ENCODE measurements at places on chromosomes 5 and 9. TPM values are rescaled to one million over a fixed set of nuclear protein-coding genes. Genes with fewer than 3 reads are reported as not detected.

DNA sequence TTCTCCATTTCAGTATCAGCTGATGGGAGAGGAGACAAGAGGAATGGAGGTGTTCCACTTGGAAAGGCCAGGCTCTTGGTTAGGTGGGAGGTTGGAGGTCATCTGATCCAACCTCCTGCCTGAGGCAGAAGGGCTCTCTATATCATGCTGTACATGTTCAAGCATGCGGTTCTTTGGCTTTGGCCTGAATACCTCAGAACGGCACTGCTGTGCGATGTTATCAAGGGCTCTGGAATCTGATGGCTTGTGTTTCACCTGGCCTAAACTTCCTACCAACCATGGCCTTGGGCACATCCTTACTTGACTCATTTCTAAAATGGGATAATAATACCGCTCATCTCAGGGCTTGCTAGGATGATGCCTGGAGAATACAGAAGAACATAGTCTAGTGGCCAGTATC is 90.1 kb upstream of the FAM169A start:
- DNase-seq, result no peak

DNA sequence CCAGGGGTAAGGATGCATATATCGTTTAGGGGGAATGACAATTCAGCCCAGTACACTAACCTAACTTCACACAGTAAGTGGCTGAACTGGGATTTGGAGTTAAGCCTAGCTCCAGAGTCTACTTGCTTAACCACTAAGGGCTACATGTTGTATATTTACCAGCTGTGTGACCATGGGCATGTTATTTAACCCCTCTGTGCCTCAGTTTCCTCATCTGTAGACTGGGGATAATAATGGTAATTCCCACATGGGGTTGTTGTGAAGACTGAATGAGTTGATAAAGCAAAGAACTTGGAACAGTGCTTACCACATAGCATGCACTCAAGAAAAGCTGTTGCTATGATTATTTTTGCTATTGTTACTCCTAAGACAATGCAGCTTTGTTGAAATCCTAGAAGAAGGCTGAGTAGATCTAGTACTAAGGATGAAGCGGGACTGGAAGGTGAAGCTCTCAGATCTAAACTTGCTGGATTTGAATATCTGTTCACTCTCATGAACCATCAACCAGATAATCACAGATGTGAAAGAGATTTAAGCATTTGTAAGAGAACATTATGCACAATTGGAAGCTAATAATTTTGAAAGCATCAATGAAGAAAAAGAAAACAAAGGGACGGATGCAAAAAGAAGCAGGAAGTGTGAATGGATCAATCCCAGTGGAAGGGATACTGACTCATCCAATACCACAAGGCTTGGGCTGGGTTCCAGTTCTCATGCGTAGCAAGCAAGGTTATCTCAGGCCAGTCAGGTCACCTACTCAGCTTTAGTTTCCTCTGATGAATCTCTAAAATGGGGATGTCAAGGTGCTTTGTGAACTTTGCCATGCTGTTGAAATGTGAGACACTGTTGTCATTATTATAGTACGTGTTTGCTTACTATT is 78.5 kb upstream of the TBC1D2 start:
- DNase-seq, result no peak

- DNase-seq, result no peak
Observed at GRCh38 chr5:157778121-157778805, 34.8 kb downstream of the LSM11 start.

DNA sequence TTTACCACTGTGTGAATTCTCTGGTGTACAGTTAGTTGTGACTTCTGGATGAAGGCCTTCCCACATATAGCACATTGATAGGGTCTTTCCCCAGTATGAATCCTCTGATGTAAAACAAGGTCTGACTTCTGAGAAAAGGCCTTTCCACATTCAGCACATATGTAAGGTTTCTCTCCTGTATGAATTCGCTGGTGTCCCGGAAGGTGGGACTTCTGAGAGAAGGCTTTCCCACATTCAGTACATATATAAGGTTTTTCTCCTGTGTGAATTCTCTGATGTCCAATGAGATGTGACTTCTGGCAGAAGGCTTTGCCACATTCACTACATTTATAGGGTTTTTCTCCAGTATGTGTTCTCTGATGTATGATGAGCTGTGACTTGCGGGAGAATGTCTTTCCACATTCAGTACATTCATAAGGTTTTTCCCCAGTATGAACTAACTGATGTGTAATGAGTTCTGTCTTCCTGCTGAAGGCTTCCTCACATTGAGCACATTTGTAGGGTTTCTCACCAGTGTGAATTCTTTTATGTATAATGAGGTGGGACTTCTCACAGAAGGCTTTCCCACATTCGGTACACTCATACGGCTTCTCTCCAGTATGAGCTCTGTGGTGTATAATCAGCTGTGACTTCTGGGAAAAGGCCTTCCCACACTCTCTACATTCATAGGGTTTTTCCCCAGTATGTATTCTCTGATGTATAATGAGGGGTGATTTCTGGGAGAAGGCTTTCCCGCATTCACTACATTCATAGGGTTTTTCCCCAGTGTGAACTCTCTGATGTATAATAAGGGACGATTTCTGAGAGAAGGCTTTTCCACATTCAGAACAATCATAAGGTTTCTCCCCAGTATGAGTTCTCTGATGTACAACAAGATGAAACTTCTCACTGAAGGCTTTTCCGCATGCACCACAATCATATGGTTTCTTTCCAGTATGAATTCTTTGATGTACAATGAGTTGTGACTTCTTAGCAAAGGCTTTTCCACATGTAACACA is 9.1 kb downstream of the ZNF300 start:
- no peak for DNase-seq

C6 gene
- not detected for total RNA-seq

TLX3 gene
- total RNA-seq, result not detected

DNA sequence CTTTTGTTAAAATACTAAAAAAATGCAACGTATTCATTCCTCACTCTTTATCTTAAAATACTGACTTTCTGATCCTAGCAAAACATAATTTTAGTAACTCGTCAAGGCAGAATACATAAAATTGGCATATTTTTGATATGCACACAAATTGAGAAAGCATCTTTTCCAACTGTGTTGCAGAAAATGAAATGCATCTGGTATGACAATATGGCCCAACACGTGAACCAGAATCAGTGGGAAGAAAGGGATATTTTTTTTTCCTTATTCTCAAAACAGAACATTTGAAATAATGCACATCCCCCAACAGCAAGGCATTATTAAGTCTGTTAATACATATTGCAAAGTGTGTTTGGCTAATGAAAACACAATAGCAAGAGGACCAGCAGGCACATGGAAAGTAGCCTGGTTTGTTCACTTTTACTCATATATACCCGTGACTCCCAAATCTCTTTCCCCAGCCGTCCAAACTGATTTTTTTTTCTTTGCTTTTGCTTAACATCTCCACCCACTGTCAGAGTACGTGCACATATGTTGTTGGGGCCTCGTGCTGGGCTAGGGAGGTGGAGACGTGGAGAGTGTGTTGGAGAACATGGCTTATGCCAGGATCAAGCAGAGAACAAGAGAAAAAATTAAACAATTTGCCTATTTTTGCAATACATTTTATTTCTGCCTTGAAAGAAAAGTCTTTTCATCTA is 4.3 kb downstream of the MCTP1 start:
- no peak for DNase-seq

DNA sequence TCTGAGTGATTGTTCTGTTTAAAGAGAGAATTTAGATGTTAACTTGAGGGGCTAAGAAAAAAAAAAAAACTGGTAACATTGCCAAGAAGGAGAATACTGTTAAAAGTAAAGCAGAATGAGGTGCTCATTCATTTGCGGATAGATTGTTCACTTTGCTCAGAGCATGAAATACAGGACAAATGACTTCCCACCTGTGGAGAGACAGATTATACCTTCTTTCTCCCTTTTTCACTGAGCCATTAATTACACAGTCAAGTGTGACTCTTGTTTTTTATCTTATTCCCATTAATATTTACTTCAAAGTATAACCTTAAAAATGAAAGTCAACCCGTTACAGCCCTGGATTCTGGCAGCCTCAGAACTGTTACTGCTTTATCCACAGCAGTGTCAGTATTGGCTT is 264.5 kb downstream of the TAF11L14 start:
- DNase-seq, result no peak

- DNase-seq, result no peak
Observed at GRCh38 chr9:14766299-14766698, 43.8 kb upstream of the CER1 start.

RPL37 gene
- 886 TPM for total RNA-seq

DNA sequence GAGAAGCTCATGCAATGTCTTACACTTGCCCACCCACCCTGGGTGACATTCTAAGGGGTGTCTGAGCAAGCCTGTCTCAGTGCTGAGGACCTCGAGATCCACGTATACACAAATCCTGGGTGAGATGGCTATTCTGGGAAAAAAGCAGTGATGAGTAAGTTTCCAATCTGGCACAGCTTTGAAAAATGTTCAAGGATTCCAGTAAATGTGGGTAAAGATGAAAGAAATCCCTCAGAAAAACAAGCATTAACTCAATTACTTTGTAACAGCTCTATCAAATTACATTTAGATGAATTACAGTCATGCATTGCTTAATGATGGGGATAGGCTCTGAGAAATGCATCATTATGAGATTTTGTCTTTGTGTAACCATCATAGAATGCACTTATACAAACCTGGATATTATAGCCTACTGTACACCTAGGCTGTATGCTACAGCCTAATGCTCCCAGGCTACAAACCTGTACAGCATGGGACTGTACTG is 26.9 kb downstream of the GOLM1 start:
- DNase-seq, result no peak

DNA sequence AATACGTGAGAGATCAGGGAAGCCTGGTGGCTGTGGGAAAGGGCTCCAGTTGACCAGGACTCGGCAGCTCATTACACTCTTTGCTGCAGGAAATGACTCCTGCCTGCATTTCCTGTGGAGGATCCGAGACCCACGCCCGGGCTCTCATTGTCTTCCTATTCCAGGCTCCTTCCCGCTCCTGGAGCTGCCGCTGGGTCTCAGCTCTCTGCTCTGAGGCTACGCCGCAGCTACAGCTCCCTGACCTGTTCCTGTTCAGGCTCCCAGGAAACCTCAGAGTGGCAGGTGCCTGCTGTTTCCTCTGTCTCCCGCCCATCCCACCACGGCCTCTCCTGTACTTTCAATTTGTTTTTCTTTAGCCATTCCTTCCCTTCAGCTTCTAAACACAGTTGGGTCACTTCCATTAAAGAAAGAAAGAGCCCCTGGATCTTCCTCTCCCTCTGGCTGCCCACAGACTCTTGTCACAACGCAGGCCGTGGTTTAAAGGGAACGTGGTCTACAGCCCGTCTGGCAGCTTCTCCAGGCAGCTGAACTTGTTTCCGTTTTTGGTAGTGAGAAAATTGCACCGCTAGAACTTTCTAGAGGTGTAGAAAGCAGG is 71.5 kb downstream of the IL6ST start:
- peak; percentile 58 for DNase-seq

LECT2 gene
- not detected for total RNA-seq

GRCh38 chr5:178388386-178389025 is 155.9 kb upstream of the PHYKPL start:
- DNase-seq, result peak; percentile 42

DNA sequence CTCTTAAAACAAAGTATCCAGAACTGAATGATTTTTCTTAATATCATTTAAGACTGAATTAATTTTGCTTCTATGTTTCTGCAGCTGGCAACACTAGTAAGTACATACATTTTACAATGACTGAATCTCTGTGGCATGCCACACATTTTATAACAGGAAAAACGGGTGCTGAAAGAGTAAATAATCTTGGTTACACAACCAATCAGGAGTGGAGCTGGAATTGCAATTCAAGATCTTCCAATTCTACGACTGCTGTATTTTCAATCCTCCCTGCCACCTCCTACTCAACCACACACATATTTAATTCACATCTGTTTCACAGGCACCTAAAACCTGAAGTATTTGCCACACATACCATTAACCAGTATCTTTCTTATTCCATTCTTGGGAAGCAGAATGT is 52.7 kb upstream of the NR5A1 start:
- DNase-seq, result no peak

IL33 gene
- total RNA-seq, result not detected

LCN1 gene
- not detected for total RNA-seq

GRCh38 chr5:32612134-32612888 is 27.0 kb downstream of the SUB1 start:
- DNase-seq, result no peak

- DNase-seq, result no peak
Observed at GRCh38 chr5:60125636-60126035, 232.1 kb upstream of the PDE4D start.

SOHLH1 gene
- total RNA-seq, result not detected

LCN15 gene
- total RNA-seq, result not detected

DNA sequence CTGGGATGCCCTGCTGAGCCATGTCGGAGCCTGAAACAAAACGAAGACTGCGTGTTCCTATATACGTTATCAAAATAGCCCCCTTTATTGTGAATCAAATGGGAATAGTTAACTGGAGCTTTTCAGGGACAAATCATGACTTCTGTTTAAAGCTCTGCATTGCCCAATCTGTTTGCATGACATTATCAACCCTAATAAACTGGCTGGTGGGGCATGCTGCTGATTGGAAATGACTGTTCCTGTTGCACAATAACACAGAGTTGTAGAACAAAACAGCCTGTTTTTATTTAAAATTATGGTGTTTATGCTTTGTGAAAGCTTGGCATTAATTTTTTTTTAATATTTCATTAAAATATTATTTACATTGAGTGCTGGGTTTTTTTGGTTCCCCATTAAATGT is 215.5 kb downstream of the TMEM167A start:
- no peak for DNase-seq

DNA sequence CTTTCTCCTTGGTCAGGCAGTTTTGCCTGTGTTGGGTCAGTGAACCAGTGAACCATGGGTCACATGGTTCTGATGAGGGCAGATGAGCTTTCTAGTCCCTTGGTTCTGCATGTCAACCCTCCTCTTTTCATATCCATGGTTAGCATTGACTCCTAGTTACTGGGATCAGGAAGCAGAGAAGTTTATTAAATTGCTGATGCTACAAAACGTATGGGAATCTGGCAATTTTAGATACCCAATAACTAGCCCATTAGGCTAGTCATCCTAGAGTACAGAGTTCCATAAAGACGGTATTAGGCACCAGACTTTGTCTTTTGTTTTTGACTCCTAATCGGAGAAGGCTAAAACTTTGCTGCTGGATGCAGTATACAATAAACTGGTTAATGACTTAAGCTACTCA is 273.1 kb downstream of the ATPSCKMT start:
- no peak for DNase-seq

DNA sequence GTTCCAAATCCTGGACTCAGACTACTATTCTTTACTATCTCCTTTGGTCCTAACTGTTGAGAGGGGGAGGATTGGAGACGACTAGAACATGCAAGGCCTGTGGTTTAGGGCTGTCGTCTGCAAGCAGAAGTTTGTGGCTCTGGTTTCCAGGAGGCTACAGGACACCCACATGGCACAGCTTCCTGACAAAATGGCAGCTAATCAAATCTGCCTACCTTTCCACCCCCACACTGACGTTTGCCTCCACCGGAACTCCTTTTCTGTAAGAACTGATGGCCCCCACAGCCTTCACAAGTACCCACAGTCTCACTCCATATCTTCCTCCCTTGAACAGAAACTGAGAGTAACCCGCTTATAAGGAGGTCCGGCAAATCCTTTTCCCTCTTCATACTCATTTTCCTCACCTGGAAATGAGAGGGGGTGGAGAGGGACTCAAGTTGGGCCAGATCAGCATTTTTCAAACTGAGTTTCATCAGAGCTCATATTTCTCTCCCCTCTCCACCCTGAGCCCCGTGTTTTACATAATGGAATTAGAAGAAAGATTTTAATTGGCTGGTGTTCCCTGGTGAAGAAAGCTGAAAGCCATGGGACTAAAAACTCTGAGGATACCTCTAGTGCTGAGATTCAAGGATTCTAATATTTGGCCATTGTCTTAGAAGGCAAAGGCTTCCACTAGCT is 5.2 kb downstream of the SLC31A2 start:
- DNase-seq, result no peak

KIF27 gene
- total RNA-seq, result 2.6 TPM

ZNF879 gene
- 3.2 TPM for total RNA-seq
